ENCODE measurements at places on chromosomes 5 and 9.

GRCh38 chr5:166282939-166283338 is 2008.5 kb upstream of the WWC1 start:
- no peak for DNase-seq

DNA sequence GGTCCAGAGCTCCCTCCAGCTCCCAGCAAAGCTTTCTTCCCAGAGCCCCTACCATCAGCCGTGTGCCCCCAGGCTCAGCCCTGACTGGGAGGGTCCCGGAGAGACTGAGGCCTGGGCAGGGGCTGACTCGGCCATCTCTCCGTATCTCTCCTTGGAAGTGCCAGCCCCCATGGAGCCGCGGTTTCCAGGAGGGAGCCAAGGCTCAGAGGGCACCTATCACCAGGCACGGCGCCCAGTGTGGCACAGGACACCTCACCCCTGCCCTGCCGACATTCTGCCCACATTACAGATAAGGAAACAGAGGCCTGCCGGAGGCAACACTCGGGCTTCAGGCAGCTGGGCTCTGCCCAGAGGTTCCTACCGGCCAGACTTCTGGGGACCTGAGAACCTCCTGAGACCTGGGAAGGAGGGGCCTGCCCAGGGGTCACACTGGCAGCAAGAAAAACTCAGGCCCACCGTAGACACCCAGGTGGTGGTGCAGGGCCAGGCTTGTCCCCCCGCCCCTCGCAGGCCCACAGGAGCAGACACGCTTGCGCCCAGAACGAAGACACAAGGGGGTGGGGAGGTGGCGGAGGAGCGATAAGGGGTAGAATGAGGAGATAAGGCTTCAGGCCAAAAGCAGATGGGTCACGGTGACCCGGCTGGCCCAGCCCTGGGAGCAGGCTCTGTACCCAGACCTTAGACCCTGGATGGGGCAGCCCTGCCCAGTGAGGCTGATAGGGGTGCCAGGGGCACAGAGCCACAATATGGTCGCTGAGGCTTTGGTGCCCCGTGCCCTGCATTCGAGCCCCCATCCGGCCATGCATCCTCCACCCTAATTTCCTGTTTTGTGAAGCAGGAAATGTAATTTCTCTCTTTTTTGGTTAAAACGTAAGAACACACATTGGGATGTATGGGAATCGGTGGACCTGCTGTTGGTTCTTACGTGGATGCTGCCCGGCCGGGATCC is 11.8 kb downstream of the NR5A1 start:
- DNase-seq: no peak

- no peak for DNase-seq
Measured at GRCh38 chr9:35520364-35520710, 30.4 kb downstream of the RUSC2 start.

DNA sequence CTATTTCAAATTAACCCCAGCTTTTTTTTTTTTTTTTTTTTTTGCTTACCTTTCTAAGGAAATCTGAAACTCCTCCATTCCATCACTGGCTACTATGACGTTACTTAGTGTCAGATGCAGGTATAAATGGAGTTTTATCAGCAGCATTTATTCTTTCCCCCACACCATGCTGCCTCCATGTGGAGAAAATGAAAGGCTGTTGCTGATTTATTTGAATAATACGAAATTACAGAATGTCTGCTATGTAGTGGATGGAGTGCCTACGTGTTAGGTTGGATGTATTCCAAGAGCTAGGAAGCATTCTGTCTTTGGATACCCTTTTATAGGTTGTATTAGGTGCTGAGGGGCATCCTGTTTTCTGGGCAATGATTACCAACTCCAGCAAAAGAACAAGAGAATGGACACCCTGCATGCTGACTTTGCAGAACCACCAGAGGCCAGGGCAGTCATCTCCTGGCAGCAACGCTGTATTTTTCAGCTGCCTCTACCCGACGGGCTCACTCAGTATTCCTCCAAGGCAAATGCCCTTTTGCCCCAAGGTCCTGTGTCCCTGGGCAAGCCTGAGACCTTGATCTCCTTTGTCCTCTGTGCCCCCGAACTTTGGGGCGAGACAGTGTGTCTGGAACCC is 199.5 kb downstream of the ALDH1A1 start:
- no peak for DNase-seq

DNA sequence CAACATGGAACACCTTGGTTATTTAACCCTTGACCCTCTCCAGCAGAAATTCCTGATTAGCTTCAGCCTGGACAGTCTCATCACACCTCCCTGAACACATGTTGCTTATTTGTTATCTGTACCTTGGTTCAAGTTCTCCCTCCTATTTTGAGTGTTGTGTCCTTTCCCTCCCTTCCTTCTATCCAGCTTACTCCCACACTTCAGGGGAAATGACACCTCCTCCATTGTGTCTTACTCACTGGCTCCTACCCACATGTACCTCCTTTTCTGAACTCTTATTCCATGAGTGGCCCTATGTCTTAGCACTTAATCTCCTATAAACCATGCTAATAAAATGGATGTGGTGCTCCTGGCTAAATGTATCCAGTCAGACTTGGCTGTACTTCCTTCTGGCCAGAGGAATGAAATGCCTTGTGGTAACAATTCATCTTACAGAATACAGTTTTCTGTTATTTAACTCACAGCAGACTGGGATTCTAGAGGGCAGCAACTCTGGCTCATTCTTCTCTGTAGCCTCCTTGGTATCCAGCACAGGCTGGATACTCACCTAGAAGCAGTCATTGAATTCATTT is 11.2 kb downstream of the LIX1 start:
- no peak for DNase-seq

DNA sequence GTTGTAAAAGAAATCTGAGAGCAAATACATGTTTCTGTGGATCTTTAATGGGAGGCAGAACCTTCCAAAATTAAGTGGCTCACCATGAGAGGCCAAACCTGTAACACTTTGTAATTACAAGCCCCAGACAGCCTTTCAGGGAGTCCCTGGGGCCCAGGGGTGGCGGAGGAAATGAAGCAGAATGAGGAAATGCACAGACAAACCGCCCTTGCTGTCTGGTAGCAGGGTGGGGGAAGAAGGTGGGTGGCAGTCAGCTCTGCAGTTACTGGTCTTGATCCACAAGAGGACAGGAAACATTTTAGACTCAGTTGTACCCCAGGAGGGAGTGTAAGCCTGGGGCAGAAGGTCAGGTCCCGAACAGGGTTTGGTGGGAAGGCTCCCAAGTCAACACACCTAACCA is 6.5 kb downstream of the ARL14EPL start:
- DNase-seq: no peak

DNA sequence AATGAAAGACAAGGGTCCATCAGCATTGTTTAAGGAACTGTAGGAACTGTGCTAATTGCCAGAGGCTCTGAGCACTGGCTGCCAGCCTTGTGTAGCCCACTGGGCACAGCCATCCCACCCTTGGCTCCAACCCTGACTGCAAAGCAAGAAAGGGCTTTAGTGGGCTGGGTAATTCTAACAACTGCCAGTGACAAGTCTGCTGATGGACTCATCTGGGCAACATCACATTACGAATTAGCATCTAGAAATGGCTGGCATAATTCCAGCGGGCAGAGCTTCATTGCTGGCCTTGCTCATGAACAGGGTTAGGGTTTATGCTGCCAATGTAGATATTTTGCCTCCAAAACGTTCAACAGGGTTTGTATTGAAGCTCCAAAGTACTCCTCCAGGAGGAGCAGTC is 326.9 kb downstream of the ARHGEF28 start:
- no peak for DNase-seq

GRCh38 chr9:78781681-78782080 is 484.8 kb downstream of the PSAT1 start:
- DNase-seq: no peak

GRCh38 chr9:2477755-2478154 is 143.8 kb upstream of the VLDLR start:
- DNase-seq: no peak

DNA sequence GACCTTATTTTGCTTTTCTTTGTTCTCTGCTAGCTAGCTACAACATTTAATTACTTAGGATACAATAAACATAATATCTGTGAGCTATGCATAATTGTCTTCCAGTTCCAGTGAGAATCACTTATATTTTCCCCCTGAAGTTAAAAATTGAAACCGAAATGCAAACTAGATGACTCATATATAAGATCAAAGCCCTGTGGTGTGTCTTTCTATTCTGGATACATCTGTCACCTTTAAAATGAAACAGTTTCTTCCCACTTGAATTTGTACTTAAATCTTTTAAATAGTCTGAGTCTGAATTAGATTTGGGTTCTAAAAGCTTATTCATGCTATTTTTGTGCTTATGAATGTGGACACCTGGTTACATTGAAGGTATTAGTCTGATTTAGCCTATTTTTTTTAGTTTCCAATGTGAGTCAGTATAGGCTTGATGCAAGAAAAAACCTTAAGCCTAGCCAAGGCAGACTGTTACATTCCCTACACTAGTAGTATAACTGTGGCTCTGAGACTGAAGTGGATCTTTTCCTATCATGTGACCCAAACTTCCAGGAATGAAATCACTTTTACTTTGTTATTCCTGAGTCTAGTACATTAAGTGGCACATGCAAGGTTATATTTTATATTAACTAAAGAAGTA is 703.5 kb upstream of the RGMB start:
- DNase-seq: no peak

DNA sequence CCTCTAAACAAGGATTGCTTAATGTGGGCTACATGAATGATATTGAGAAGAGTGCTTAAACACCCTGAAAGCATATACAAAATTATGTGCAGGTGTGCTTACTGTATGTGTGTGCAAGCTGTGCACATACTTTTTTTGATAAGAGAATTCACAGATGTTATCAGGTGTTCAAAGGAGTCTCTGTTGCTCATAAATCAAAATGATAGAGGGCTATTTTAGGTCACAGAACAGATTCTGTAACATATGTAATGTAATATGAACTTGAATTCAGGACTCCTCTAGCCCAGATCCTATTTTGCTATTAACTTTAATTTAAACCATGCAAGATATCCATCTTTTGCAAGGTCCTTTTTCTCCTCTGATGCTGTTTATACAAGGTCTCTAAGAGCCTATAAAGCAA is 38.2 kb downstream of the CCDC192 start:
- no peak for DNase-seq

DNA sequence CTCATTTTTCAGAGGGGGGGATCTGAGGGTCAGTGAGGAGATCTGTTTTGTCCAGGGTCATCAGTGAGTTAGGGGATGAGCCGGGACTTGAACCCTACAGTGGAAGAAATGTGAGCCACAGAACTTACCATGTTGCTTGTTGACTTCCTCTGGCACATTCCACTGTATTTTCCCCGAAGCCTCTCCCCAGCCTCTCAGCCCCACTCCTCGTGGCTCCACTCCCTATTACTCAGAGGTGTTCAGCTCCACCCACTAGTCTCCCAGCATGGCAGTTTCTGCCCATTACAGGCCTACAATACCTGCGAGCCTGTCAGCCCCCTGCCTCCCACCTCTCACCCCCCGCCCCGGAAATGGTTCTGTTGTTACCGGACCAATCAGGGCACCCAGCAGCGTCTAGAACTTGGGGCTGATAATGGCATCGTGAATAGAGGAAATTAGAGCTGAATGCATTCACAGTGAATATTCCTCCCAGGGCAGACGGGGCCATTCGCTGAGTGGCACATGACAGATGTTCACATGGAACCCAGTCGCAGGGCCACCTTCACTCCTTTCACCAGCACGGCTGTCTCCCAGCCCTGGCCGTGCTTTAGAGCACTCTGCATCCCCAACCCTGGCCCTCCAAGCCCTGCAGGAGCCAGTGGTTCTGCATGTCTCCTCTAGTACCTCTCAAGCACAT is 81.6 kb downstream of the KCNIP1 start:
- no peak for DNase-seq

DNA sequence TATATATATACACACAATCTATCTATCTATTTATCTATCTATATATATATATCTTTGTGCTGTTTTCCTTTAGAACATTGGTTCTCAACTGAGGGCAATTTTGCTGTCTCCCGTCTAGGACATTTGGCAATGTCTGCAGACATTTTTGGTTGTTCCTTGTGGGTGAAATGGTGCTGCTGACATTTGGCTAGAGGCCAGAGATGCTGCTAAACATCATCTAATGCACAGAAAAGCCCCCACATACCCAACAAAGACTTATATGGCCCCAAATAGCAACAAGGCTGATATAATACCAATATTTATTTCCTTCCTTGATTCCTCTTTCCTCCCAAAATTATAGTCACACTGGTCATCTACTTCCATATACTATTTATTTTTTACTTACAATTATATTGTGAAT is 197.5 kb downstream of the TRPM3 start:
- DNase-seq: no peak

DNA sequence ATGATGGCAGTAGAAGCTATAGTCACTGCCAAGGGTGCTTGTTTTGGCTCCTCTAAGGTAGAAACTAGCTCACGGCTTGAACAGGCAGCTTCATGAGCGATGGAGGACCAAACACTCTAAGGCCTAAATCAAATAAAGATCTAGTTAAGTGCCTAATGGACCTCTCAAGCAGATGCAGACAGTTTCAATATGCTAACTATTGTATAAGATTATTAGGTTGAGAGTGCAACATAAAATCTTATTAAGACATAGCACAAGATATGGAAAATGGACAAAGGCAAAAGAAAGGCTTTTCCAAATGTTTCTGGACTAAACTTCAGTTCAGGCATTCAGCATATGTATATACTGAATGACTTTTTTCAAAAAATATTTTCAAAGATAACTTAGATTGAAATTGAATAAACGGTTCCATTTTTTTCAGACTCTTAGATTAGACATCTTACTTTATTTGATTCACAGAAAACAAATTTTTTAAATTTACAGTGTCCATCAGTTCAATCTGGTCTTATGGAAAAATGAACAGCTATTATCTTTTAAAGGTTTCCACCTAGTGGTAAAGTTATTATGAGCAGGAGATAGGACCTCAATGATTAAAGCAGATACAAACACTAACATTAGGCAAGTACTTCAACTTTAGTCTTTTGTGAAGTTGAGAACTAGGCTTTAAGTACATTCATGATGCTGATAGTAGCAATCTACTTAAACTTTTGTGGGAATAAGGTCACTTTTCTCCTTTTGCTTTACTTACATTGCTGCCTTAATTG is 1167.7 kb downstream of the MAT2B start:
- DNase-seq: no peak

DNA sequence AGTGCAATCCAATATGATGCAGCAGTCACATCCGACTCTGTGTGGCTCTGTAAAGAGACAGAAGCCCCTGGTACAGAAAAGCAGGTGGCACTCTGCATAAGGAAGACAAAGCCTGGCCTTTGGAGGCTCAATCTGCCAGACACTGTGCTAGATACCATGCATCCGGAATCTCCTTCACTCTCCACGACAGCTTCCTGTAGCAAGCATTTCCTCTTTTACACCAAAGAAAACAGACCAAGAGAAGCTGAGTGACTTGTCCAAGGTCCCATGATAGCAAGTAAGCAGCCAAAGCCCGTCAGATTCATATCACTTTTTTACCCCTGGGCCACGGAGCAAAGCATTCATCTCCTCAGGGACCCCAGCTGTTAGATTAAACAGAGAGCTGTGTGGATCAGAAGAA is 64.2 kb upstream of the SMIM23 start:
- DNase-seq: no peak
